T-helper 17 cell (primary cell): ENCODE measurements at places on chromosomes 12 and 14.
A peak's percentile ranks its signal among the peaks of the same experiment; 100 is the strongest.

GRCh38 chr12:113416091-113416754 lies 6.0 kb upstream of the SDSL start:
- DNase-seq: no peak

DNA sequence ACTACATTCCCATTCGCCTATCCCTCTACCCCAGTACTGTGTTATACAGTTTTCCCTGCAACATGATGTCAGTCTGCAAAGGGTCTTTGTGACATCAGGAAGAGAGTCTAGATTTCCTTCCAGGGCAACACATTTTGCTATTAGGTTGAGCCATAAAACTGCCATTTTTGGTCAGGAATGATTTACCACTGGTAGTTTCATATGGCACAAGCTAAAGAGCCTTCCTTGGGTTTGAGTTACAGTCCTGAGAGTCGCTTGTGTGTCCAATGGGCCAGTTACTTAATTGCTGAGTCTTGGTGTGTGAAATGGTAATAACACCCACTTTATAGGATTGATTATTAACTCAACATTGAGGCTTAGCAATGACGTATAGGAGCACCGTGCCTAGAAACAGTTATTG lies 22.6 kb upstream of the AMIGO2 start:
- DNase-seq: no peak

DNA sequence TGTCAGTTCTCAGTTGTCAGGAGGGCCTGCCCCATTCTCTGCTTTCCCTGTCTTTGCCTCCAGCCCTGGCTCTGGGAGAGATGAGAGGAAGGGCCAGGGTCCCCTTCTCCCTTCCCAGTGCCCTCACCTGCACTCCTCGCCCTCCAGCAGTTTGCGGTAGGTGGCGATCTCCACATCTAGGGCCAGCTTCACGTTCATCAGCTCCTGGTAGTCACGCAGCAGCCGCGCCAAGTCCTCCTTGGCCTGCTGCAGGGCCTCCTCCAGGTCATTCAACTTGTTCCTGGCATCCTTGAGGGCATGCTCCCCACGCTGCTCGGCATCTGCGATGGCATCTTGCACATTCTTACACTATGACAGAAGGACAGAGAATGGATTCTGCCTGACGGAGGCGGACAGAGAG lies 5.4 kb downstream of the KRT2 start:
- no peak for DNase-seq

DNA sequence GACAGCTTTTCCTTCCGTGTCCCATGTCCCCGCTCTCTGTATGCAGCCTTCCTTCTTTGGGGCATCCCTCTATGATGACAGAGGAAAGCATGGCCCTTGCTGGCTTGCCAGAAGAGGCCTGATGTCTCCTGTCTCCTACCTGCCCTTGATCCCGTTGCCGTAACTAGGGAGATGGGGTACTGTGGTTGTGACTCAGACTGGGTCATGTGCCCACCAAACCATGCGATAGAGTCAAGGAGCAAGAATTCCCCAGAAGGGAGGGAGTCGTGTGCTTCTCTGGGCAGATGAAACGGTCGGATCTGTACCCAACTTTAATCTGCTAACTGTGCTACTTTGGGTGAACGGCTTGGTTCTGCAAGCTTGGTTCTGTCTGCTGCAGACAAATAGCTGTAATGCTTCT lies 99.1 kb upstream of the DYNC1H1 start:
- DNase-seq: no peak

- DNase-seq: no peak
These were observed 132.1 kb downstream of the ANKS1B start for GRCh38 chr12:99852666-99853065.

DNA sequence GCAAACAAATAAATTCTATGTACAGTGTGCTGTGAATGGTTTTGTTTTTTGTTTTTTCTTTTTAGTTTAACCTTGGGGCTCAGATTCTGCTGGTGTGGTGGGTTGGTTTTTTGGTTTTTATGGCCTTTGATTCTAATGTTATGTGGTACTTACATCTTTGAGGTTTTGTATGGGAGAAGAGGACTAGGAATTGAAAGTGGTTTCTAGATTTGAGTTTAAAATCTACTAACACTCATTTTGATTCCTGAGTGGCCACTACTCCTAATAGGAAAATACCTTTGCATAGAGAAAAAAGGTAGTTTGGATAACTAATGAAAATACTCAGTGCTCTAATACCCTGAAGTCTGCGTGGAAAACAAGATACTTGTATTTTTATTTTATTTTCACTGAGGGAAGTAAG lies 137.7 kb downstream of the MON2 start:
- no peak for DNase-seq

GRCh38 chr14:26281280-26281998 lies 316.4 kb downstream of the NOVA1 start:
- DNase-seq: no peak

GRCh38 chr14:69093631-69094421 lies 59.1 kb downstream of the DCAF5 start:
- DNase-seq: no peak

DNA sequence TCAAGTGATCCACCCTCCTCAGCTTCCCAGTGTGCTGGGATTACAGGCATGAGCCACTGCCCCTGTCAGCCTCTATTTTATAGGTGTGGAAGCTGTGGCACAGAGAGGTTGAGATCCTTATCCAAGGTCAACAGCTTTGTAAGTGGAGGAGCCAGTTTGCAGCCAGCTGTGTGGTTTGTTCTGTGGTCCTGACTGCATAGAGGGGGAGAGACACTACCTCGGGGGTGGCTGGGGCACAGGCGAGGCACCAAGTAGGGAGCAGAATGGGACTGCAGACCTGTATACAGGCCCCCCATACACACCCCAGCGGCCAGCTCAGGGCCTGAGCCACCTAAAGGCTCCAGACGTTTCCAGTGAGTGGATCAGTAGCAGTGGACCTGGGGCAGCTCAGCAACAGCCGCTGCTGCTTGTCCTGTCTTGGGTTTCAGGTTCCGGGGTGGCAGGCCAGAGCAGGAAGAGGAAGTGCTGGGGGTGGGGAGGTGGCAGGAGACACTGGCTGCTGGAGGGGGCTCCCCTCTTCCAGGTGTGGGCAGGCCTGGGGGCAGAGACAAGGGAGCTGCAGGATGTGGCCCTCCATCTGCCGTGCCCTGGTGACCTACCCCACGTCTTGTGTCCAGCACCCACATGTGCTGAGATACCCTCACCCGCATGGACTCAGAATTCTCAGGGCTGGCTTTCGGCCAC lies 11.0 kb downstream of the ORAI1 start:
- no peak for DNase-seq

GRCh38 chr14:48008646-48009045 lies 333.2 kb upstream of the MDGA2 start:
- no peak for DNase-seq

- DNase-seq: no peak
These were observed 34.9 kb downstream of the AEBP2 start for GRCh38 chr12:19474147-19474546.

DNA sequence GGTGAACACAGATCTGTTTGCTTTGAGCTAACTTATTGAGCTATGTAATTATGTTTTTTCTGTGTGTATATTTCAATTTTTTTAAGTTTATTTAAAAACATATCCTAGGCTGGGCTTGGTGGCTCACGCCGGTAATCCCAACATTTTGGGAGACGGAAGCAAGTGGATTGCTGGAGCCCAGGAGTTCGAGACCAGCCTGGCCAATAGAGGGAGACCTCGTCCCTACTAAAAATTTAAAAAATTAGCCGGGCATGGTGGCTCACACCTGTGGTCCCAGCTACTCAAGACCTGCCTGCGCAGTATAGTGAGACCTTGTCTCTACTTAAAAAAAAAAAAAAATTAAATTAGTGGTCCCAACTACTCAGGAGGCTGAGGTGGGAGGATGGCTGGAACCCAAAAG lies 16.2 kb upstream of the RNASE1 start:
- no peak for DNase-seq

DNA sequence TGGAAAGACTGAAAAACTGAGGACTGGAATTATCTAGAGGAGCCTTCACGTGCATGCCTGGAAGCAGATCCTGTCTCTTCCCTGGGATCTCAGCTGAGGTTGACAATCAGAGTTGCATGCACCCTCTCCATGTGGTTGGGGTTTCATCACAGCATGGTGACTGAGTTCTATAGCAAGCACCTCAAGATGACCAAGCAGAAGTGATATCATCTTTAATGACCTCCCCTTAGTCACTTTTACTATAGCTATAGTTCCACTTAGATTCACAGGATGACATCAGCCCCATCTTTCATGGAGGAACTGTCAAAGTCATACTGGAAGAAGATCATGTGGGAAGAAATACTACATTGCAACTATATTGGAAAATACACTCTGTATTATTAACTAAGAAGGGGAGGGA lies 105.8 kb upstream of the ATXN7L3B start:
- DNase-seq: no peak

GRCh38 chr12:55001198-55001868 lies 16.8 kb upstream of the TESPA1 start:
- DNase-seq: no peak

DNA sequence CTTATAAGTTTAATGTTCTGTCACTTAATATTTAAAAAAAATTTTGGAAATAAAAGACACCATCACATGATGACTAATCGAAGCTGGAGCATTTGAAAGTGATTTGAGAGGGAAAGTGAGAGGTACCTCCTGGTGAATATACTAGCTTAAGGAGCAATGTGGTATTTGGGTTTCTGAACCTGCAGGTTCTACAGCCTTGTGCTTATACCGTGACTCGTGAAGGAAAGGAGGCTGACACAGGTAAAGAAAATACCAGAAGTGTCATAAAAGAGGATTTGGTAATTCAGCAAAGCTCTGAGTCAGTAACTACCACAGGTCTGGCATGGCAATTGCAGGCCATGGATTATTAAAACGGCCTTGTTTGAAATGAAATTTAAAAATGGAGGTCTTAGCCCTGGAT lies 151.0 kb downstream of the SLC38A4 start:
- no peak for DNase-seq

DNA sequence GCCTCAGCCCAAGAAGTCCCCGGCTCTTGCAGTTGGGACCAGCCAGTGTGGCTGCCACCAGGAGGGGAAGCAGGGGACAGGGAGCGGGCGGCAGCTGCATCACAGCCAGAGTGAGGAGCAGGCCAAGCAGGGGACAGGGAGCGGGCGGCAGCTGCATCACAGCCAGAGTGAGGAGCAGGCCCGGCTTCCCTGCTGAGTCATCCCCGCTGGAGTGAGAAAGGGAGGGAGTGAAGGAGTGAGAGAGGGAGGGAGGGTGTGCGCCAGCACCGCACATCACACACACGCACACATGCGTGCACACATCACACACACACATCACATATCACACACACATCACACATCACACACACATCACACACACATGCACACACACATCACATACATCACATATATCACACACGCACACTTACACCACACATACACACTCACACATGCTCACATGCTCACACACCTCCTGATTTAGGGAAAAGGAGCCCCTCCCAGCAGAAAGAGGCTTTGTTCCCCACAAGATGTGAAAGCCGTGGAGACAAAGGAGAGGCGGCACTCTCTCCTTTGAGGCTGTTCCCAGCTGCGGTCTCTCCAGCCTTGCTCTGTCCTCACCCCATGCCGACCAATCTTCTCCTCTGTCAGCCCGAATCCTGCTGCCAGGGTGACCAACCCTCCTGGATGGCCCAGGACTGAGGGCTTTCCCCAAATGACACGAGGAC lies 16.7 kb upstream of the ZDHHC22 start:
- no peak for DNase-seq

- DNase-seq: no peak
These were observed 20.1 kb downstream of the TPCN1 start for GRCh38 chr12:113241191-113242025.

GRCh38 chr14:21822109-21822508 lies 148.5 kb upstream of the OR4E1 start:
- no peak for DNase-seq

GRCh38 chr12:121413917-121414316 lies 14.0 kb downstream of the RNF34 start:
- no peak for DNase-seq

GRCh38 chr14:97120611-97121031 lies 323.4 kb downstream of the VRK1 start:
- DNase-seq: peak; percentile 8
